ENCODE measurements at places on chromosomes 1 and 21.

DNA sequence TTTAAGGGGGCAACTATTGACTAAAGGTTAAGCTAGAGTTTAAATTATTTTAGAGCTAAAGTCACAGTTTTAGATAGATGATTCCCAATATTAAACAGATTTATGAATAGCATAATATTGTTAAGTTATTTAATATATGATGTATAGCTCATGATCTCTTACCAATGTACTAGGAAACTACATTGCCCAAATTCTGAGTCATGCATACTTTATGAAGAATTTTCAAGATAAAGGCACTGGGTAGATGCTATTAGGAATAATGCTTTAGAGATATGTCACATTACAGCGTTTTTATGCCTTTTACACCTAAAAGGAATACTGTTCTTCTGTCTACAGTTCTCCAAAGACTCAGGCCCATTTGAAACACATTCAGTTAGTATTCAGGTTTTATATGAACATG is 215.1 kb downstream of the NCAM2 start:
- DNase-seq = no peak

- DNase-seq = no peak
Measured at GRCh38 chr1:98929437-98929836, 75.2 kb downstream of the PLPPR5 start.

DNA sequence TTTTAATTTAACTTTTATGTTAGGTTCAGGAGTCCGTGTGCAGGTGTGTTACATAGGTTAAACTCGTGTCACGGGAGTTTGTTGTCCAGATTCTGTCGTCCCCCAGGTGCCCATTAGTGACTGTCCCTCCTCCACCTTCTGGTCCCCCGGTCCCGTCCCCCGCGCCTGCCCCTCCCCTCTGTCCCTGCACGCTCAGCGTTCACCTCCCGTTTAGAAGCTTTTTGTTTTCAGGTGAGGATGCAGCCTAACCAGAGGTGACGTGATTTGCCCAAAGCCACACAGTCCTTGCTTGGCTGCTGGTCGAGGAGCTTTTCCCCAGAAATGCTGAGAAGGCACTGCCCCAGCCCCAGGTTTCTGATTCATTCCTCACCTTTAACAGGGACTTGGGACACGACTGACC is 844 bp downstream of the C1orf146 start:
- no peak for DNase-seq

DNA sequence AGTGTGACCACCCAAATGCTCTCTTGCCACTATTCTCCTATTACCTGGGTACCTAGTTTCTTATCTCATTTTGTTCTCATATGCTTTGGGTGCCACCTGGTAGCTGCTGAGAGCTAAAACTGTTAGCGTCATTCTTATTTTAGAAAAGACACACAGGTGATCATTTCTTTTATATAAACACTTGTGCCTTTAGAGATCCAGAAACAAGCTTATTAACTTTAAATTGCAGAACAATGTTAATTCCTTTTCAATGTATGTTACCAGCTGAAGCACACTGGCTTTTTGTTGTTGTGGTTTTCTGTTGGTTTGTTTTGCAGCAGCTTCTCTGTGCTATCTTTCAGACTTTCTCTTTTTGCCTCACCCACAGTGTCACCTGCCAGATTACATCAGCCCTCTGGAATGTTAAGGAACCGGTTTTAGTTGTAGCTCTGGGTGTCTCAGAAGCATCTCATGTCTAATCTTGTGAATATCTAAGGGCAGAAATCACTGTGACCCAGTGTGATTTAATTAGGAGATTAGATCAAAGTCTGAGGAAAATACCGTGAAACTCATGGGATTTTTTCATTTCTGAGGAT is 43.4 kb upstream of the SLC19A2 start:
- DNase-seq = no peak

GRCh38 chr1:19938472-19938871 is 15.1 kb upstream of the PLA2G2E start:
- DNase-seq = no peak

- DNase-seq = no peak
Measured at GRCh38 chr1:31532173-31532572, 44.1 kb upstream of the TINAGL1 start.

GRCh38 chr1:14267991-14268390 is 330.5 kb upstream of the KAZN start:
- DNase-seq = no peak

DNA sequence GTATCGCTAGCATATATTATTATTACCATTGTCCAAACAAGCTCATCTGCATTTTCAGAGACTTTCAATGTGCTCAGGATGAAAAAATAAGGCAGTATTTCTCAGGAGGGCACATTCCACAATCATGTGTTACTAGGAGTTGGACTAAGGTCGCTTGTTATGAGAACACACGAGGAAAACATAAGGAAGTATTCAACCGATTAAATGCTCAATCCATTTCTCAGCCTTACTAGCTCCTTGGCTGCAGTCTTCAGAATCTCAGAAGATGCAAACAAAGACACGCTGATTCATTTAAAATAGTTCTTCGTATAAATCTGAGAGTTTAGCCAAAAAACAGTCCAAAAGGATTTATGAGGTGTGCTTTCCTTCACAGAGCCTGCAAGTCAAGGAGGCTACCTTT is 82.0 kb upstream of the JAK1 start:
- DNase-seq = no peak

GRCh38 chr1:162857850-162858249 is 3.1 kb downstream of the CCDC190 start:
- no peak for DNase-seq

DNA sequence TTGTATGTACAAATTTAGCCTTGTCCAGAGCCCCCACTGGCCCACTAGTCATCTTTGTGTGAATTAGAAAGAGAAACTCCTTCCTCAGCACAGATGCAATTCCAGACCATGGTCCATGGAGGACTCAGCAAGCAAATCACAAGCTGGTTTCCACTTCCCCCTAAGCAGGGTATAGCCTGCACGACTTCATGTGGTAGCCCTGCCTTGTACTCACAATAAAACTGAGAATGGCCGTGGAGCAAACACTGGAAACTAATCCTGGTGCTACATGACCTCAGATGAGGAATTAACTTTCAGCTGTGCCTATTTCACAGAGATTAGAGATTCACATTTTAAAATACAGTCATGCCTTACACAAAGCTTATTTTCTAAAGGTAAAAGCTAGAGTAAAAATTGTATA is 32.5 kb downstream of the KCNH1 start:
- no peak for DNase-seq

GRCh38 chr1:94325377-94326302 is 88.3 kb upstream of the ARHGAP29 start:
- no peak for DNase-seq

DNA sequence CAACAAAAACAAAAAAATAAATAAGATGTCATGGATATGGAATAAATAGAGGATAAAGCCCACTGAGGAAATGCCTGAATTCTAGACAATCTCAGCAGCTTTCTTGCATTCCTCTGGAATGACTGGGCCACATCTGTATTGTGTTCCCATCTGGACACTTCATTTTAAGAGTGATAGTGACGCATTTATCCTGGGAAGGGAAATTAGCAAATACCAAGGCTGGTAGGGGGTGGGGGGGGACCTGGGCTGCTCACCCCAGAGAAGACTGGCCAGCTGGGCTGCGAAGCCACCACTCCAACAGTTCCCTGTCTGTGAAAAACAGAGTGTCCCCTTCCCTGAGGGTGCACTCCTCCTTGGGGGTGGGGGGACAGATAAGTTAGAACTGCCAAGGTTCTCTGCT is 106.3 kb downstream of the HIVEP3 start:
- no peak for DNase-seq

DNA sequence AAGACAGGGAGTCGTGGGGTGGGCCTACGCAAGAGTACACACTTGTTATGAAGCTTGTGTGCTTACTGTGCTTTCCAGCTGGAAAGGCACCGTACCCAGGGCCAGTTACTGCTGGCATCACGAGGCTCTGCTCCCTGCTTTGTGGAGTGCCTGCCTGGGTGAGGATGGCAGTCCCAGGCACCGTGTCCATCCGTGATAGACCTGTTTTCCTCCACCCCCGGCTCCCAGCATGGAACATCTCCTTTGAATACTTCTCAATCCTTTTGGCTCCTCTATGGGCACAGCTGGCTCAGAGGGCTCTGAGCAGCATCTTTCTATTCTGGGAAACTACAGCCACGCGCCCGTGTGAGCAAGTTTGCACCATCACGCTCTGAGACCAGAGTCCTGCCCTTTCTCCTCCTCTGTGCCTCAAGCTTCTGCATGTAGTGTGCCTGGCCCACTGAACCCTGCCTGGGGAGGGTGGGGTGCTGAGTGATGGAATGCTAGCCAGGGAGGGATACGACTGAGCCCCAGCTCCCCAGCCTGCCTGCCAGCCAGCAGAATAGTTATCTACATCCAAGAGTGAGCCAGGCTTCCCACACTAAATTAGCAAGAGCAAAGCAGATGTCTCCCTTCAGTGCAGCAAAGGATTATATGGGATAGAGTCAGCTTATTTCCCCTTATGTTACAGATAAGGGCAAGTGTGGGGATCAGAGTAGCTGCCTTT is 7.1 kb upstream of the TNR start:
- no peak for DNase-seq

DNA sequence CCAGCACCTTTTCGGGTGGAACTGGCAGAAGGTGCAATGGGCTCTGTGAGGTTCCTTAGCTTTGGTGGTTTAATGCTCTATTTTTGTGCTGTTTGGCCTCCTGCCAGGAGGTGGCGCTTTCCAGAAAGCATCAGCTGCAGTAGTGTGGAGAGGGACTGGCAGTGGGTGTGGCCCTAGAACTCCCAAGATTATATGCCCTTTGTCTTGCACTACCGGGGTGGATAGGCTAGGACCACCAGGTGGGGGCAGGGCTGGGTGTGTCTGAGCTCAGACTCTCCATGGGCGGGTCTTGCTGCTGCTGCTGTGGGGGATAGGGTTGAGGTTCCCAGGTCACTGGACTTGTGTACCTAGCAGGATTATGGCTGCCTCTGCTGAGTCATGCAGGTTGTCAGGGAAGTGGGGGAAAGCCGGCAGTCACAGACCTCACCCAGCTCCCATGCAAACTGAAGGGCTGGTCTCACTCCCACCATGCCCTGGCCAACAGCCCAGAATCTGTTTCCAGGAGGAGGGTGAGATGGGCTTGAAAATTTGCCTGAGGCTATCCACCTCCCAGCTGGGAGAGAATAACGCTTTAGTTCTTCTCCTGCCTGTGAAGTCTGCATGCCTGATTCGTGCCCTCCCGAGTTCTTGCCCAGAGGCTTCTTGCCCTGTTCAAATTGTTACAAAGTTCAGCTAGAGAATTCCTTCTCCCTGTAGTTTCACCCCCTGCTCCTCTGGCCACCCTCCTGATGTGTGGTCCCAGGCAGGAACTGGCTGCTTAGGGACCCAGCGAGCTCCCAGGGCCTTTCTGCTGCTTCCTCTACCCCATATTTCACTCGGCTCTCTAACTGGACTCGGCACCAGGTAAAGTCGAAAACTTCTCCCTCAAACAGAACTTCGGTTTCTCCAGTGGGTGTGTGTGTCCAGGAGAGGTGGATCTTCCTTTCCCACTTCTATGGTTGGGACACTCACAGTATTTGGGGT is 76.5 kb upstream of the BTG3 start:
- peak; percentile 57 for DNase-seq

DNA sequence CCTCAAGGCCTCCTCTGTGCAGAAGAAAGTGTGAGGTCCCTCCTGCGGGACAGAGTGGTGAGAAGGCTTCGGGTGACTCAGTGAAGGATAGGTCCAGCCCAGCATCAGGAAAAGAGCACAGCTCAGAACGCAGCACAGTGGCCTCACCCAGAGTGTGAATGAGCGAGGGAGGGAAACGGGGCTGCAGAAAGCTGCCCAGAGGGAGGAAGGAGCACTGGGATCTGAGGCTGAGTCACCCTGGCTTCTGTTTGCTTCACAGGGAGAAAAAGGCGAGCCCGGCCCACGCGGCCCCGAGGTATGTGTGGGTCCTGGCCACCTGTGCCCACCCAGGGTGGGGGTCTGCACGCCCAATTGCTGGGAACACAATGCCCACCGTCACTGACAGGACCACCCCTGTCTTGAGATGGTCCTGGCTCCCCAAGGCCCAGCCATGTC is 24.3 kb downstream of the COL6A2 start:
- no peak for DNase-seq

- DNase-seq = no peak
Measured at GRCh38 chr1:198660341-198661261, 21.8 kb downstream of the PTPRC start.

- no peak for DNase-seq
Measured at GRCh38 chr1:239368436-239369109, 17.8 kb upstream of the CHRM3 start.

Data from midbrain (tissue), 1 donor.